Esophagus squamous epithelium (tissue), 5 donors: ENCODE measurements at places on chromosomes 1 and 21. TPM values are rescaled to one million over a fixed set of nuclear protein-coding genes. Genes with fewer than 3 reads are reported as not detected.
A peak's percentile ranks its signal among the peaks of the same experiment; 100 is the strongest.

- H3K4me3 ChIP-seq: no peak overlapping the region
- no peak overlapping the region for H3K27ac ChIP-seq
- no peaks in the 10 kb centered on the region for H3K27me3 ChIP-seq
- no peaks in the 10 kb centered on the region for H3K4me1 ChIP-seq
- no peak for DNase-seq
These were observed 18.8 kb downstream of the ENTREP3 start for GRCh38 chr1:155236451-155236850.

DNA sequence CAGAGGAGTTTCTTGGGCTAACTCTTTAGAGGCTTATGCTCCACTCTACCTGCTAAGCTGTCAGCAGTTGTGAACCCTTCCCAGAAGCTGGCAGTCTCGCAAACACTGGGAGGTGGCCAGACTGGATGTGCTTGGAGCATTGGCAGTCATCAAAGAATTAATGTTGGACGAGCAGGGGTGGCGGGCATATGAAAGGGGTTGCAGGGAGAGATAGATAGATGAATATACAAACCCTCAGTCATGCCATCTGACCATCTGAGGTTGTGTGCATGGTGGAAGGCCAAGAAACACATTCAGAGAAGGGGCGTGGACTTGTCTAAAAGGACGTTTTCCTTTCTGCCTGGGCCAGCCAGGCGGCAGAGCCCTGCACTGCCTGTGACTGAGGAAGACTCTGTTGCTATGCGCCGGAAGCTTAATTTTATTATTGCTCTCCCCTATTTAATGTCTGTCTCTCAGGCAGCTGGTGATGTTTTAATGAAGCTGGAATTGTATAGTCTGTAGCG lies 164.4 kb downstream of the PBX1 start:
- peaks cover 46% of the 10 kb centered on the region for H3K4me1 ChIP-seq
- no peaks in the 10 kb centered on the region for H3K36me3 ChIP-seq
- H3K27ac ChIP-seq: no peak overlapping the region
- no peak overlapping the region for H3K4me3 ChIP-seq
- H3K27me3 ChIP-seq: no peaks in the 10 kb centered on the region
- DNase-seq: no peak

Gene THEM5
- total RNA-seq: not detected

DNA sequence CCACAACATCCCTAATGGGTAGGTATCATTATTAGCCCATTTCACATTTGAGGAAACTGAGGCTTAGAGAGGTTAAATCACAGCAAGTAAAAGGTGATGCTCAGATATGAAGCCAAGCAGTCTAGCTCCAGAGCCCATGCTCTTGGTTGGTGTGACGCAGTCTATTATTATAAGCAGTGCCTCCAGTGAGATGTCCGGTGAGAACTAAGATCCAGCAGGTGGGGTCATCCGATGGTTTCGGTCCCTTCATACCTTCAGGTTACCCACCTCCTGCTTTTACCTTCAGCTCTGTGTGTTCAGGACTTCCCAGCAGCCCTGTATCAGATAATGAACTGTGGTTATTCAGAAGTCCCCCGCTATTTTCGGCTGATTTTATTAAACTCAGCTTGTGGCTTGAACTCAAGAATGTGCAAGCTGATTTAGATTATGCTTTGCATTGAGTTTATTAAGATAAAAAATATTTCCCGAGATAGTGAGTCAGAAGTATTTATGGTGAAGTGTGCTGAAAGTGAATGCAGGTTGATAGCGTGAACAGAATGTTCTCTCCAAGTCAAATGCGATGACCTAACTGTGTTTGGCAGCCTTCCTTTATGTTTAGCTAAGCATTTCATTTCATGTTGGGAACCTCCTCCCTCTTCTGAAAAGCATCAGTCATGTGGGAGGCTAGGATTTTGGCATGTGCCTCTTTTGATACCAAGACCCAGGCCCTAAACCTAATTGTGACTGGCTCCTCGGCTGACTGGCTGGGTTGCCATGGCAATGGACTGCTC lies 160.9 kb upstream of the UBE2U start:
- peaks cover 21% of the 10 kb centered on the region for H3K4me1 ChIP-seq
- no peaks in the 10 kb centered on the region for H3K27me3 ChIP-seq
- H3K36me3 ChIP-seq: no peaks in the 10 kb centered on the region
- peak overlapping the region; percentile 57 for H3K27ac ChIP-seq
- DNase-seq: no peak

Gene LCE6A
- total RNA-seq: not detected
